ENCODE measurements at places on chromosomes 6 and 20. TPM values are rescaled to one million over a fixed set of nuclear protein-coding genes. Genes with fewer than 3 reads are reported as not detected.

The TFAP2C gene
- 7.7 TPM for total RNA-seq

GRCh38 chr20:31984981-31985471 lies 17.1 kb downstream of the XKR7 start:
- H3K27me3 ChIP-seq = no peaks in the 10 kb centered on the region
- no peak overlapping the region for H3K27ac ChIP-seq
- no peak for DNase-seq
- no peak overlapping the region for H3K4me3 ChIP-seq
- no peaks in the 10 kb centered on the region for H3K36me3 ChIP-seq

The ZC3H12D gene
- total RNA-seq = 0.34 TPM

GRCh38 chr6:50936277-50936681 lies 117.6 kb downstream of the TFAP2B start:
- DNase-seq = no peak
- no peaks in the 10 kb centered on the region for H3K36me3 ChIP-seq
- no peak overlapping the region for H3K27ac ChIP-seq

The SLC13A3 gene
- total RNA-seq = 5.7 TPM

GRCh38 chr20:47914792-47915191 lies 129.5 kb upstream of the SULF2 start:
- H3K27ac ChIP-seq = no peak overlapping the region
- no peak for DNase-seq
- no peak overlapping the region for H3K4me3 ChIP-seq
- H3K4me1 ChIP-seq = peaks cover 3% of the 10 kb centered on the region
- no peaks in the 10 kb centered on the region for H3K27me3 ChIP-seq

DNA sequence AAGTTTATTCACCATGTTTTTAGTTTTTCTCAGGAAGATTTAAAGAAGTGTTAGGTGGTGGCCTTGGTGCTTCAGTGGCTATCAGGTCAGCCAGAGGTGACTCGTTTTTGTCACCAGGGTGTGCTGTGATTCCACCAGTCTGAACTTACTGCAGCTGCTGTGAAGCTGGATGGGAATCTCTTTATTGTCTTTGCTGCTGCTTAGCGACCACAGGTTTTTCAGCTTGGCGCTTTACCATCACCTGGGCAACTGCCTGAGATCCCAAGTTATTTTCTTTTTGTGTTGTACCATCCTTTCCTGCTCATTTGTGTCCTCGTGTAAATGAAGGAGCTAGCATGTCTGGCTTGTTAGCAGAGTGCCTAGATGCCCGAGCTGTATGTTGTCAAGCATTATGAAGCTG lies 146.9 kb downstream of the MACROD2 start:
- H3K36me3 ChIP-seq = no peaks in the 10 kb centered on the region
- H3K27ac ChIP-seq = no peak overlapping the region
- H3K27me3 ChIP-seq = no peaks in the 10 kb centered on the region
- no peaks in the 10 kb centered on the region for H3K4me1 ChIP-seq
- no peak overlapping the region for H3K4me3 ChIP-seq

DNA sequence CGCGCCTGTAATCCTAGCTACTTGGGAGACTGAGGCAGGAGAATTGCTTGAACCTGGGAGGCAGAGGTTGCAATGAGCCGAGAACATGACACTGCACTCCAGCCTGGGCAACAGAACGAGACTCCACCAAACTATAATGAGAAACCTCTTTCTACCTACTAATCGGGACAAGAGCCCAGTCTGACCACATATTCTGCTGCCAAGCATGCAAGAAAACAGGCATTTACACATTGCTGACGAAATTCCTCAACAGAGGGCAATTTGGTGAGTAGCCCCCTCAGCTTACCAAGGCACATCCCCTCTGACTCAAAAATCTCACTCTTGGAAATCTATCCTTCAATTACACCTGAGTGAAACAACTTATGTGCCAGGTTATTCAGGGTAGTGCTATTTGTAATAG lies 81.2 kb downstream of the SLC23A2 start:
- H3K36me3 ChIP-seq = no peaks in the 10 kb centered on the region
- no peak overlapping the region for H3K27ac ChIP-seq
- no peaks in the 10 kb centered on the region for H3K27me3 ChIP-seq

- H3K27ac ChIP-seq = no peak overlapping the region
- no peak for DNase-seq
- no peak overlapping the region for H3K4me3 ChIP-seq
- H3K4me1 ChIP-seq = no peaks in the 10 kb centered on the region
- H3K27me3 ChIP-seq = no peaks in the 10 kb centered on the region
Measured at GRCh38 chr6:8525370-8525769, 90.0 kb upstream of the SLC35B3 start.

The POLH gene
- 14.1 TPM for total RNA-seq

DNA sequence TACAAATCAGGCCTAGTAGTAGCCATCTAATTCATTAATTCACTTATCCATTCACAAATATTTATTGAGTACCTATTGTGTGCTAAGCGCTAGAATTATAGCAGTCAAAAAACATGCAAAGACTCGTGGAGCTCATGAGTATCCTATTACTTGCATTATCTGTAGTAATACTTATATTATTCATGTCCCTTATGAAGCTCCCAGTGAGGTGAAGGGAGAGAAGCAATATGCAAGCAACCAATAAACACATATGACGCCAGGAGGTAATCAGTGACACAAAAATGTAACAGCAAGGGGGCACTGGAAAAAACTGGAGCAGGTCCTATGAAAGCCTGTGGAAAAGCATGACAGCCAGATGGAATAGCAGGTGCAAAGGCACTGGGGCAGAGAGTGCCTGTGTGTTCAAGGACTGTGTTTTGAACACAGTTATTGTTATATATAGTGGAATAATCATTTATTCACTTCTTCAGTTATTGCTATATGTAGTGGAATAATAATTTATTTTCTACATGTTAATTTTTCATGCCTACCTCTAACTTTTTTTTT lies 109.5 kb downstream of the KIF13A start:
- peaks cover 2% of the 10 kb centered on the region for H3K4me1 ChIP-seq
- DNase-seq = no peak
- no peak overlapping the region for H3K4me3 ChIP-seq
- H3K27ac ChIP-seq = no peak overlapping the region

GRCh38 chr6:168180548-168181011 lies 101.6 kb upstream of the FRMD1 start:
- no peak for DNase-seq
- no peaks in the 10 kb centered on the region for H3K36me3 ChIP-seq
- no peak overlapping the region for H3K4me3 ChIP-seq
- H3K4me1 ChIP-seq = no peaks in the 10 kb centered on the region
- no peak overlapping the region for H3K27ac ChIP-seq
- no peaks in the 10 kb centered on the region for H3K27me3 ChIP-seq

- H3K27me3 ChIP-seq = no peaks in the 10 kb centered on the region
- H3K4me3 ChIP-seq = peak within 1 kb of the TSS; percentile 47
- no peaks in the 10 kb centered on the region for H3K36me3 ChIP-seq
- peaks cover 7% of the 10 kb centered on the region for H3K4me1 ChIP-seq
- no peak within 1 kb of the TSS for H3K27ac ChIP-seq
Measured at GRCh38 chr6:149922642-149923326, at the start of gene RAET1G. RAET1G (minus strand) TSS chr6:149923121; CDS start chr6:149923010, 111 bp downstream.

GRCh38 chr6:160221918-160222317 lies 36.7 kb downstream of the SLC22A2 start:
- H3K27me3 ChIP-seq = no peaks in the 10 kb centered on the region
- no peaks in the 10 kb centered on the region for H3K4me1 ChIP-seq
- no peaks in the 10 kb centered on the region for H3K36me3 ChIP-seq
- H3K4me3 ChIP-seq = no peak overlapping the region
- DNase-seq = no peak
- H3K27ac ChIP-seq = no peak overlapping the region

GRCh38 chr20:61082720-61083119 lies 169.3 kb upstream of the CDH4 start:
- no peaks in the 10 kb centered on the region for H3K36me3 ChIP-seq
- no peak overlapping the region for H3K4me3 ChIP-seq
- no peak overlapping the region for H3K27ac ChIP-seq
- no peaks in the 10 kb centered on the region for H3K4me1 ChIP-seq
- H3K27me3 ChIP-seq = no peaks in the 10 kb centered on the region

DNA sequence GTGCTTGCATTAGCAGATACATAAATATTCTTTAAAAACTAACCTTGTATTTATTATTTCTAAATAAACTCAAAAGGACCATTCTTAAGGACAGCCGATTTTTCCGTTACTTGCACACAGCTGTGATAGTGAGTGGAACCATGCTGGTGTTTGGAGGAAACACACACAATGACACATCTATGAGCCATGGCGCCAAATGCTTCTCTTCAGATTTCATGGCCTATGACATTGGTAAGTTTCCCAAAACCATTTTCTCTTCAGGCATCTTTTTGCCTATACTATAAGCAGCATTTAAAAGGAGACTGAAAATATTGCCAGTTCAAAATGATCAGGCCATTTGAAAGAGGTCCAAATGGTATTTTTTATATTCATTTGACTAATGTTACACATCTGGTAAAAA lies 92.3 kb downstream of the ATRN start:
- no peak overlapping the region for H3K4me3 ChIP-seq
- H3K27ac ChIP-seq = no peak overlapping the region
- no peaks in the 10 kb centered on the region for H3K4me1 ChIP-seq
- H3K27me3 ChIP-seq = no peaks in the 10 kb centered on the region
- DNase-seq = no peak
- no peaks in the 10 kb centered on the region for H3K36me3 ChIP-seq

- no peak overlapping the region for H3K27ac ChIP-seq
- DNase-seq = no peak
- no peak overlapping the region for H3K4me3 ChIP-seq
- peaks cover 6% of the 10 kb centered on the region for H3K4me1 ChIP-seq
Measured at GRCh38 chr20:53187392-53188068, 215.4 kb downstream of the TSHZ2 start.

The IP6K3 gene
- 0.43 TPM for total RNA-seq

- no peaks in the 10 kb centered on the region for H3K36me3 ChIP-seq
- H3K4me1 ChIP-seq = no peaks in the 10 kb centered on the region
- no peak overlapping the region for H3K27ac ChIP-seq
Measured at GRCh38 chr6:158389193-158389919, 77.1 kb downstream of the TULP4 start.

The UBD gene
- total RNA-seq = 0.22 TPM

GRCh38 chr20:38152175-38152620 lies 12.9 kb downstream of the TGM2 start:
- peaks cover 4% of the 10 kb centered on the region for H3K4me1 ChIP-seq
- no peak for DNase-seq
- H3K27ac ChIP-seq = peak overlapping the region; percentile 30

- H3K27me3 ChIP-seq = no peaks in the 10 kb centered on the region
- no peaks in the 10 kb centered on the region for H3K36me3 ChIP-seq
- peaks cover 2% of the 10 kb centered on the region for H3K4me1 ChIP-seq
- H3K27ac ChIP-seq = no peak overlapping the region
- no peak for DNase-seq
- no peak overlapping the region for H3K4me3 ChIP-seq
Measured at GRCh38 chr20:61811166-61811565, 254.5 kb downstream of the TAF4 start.

GRCh38 chr6:74939151-74939708 lies 266.6 kb downstream of the COL12A1 start:
- H3K36me3 ChIP-seq = no peaks in the 10 kb centered on the region
- no peaks in the 10 kb centered on the region for H3K27me3 ChIP-seq
- H3K27ac ChIP-seq = no peak overlapping the region
- no peaks in the 10 kb centered on the region for H3K4me1 ChIP-seq
- no peak for DNase-seq
- H3K4me3 ChIP-seq = no peak overlapping the region

DNA sequence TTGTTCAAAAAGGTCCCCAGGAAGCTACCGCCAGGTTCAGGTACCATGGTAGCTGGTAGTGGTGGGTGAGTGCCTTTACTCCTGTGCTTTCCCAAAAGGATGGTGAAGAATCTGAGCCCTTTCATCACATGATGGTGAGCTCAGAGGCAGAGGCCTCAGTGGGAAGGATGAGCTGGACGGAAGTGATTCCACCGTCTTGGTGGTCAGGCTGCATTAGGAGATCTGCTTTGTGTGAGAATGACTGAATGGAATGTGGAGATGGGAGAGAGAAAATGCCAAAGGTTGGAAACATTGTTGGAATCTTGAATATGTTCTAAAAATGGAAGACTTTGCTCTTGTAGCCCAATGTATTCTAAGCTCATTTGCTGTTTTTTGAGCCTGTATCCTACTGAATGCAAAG lies 108.1 kb upstream of the SCP2D1 start:
- no peak for DNase-seq
- H3K4me3 ChIP-seq = no peak overlapping the region
- no peaks in the 10 kb centered on the region for H3K4me1 ChIP-seq
- H3K36me3 ChIP-seq = no peaks in the 10 kb centered on the region

DNA sequence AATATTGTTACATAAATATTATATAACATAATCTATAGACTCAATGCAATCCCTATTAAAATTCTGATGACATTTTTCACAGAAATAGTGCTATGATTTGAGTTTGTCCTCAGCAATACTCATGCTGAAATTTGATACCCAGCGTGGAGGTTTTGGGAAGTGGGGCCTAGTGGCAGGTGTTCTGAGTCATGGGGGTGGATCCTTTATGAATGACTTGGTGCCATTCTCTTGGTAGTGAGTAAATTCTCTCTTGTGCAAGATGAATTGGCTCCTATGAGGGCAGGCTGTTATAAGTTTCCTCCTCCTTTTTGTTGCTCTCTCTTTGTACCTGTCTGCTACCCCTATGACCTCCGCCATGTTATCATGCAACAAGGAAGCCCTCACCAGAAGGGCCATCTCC lies 65.8 kb downstream of the SHPRH start:
- no peak overlapping the region for H3K27ac ChIP-seq
- DNase-seq = no peak
- H3K27me3 ChIP-seq = no peaks in the 10 kb centered on the region

- peaks cover 2% of the 10 kb centered on the region for H3K4me1 ChIP-seq
- H3K36me3 ChIP-seq = no peaks in the 10 kb centered on the region
- H3K27me3 ChIP-seq = no peaks in the 10 kb centered on the region
- H3K27ac ChIP-seq = no peak overlapping the region
Measured at GRCh38 chr6:150322466-150322871, 46.3 kb upstream of the IYD start.

The SCRT2 gene
- not detected for total RNA-seq

The TEAD3 gene
- total RNA-seq = 38.6 TPM

DNA sequence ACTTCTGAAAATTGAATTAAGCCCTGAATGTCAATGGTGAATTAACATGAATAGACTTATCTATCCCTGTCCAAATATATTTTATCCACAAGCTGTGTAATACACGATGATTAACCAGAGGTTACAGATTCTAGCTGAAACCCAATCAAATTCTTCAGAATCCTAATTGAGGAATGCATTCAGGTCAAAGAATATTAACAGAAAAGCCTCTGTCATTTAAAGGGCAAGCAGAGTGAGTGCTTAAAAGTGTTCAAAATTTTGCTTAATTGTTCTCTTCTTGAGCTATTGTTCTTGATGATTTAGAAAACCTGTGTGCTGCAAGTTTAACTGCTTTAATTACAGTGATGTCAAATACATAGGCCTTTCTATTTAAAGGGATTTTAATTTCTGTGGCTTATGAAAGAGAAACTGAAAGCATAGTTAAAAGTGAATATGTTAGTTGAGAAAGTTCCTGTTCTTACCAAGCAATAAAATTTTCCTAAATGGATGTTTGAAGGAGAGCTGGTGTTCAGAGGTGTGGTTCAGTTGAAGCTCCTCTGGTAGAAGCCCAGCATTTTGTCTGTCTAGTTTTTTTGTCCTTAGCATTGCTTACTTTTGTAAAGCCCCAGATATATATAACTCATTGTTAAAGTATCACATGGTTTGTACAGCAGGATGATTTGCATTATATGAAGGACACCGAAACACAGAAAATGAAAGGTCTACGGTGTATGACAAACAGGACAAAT lies 466.3 kb upstream of the PLCB4 start:
- no peak overlapping the region for H3K27ac ChIP-seq
- peaks cover 1% of the 10 kb centered on the region for H3K4me1 ChIP-seq
- DNase-seq = no peak
- H3K36me3 ChIP-seq = no peaks in the 10 kb centered on the region

GRCh38 chr6:166389119-166389518 lies 6.4 kb upstream of the MPC1 start:
- H3K36me3 ChIP-seq = no peaks in the 10 kb centered on the region
- H3K27me3 ChIP-seq = no peaks in the 10 kb centered on the region
- H3K27ac ChIP-seq = no peak overlapping the region
- H3K4me1 ChIP-seq = no peaks in the 10 kb centered on the region

The SRC gene
- total RNA-seq = 47.7 TPM

The IRF4 gene
- 0.38 TPM for total RNA-seq
